GM12892 (cell line): ENCODE measurements at places on chromosomes 11 and 22.

DNA sequence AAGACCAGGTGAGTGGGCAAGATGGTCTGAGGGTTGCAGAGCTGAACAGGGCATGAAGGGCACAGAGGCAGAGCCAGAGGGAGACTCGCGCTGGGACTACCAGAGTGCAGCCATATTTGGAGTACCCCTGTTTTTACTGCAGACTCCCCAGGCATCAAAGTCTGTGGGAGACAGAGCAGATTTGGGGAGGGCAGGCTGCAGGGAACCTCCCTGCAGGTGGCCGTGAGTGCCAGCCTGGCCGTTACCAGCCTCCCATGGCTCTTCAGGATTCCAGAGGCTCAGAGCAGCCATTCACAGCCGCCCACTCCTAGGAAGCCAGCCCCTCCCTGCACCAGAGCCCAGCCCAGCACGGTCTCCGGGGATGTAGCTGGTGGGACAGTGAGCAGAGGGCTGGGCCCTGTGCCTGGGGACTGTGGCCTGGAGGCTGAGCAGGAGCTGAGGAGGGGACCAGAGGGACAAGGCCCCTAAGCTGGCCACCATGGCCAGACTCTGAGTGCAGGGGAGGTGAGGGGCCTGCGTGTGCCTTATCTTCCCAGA lies at the start of gene SEPTIN3:
Gene SEPTIN3, plus strand, starts transcription at position 334 of the 537 bp plus-strand sequence. CDS start 2,050 bp downstream, outside the sequence.
- DNase-seq: no peak

DNA sequence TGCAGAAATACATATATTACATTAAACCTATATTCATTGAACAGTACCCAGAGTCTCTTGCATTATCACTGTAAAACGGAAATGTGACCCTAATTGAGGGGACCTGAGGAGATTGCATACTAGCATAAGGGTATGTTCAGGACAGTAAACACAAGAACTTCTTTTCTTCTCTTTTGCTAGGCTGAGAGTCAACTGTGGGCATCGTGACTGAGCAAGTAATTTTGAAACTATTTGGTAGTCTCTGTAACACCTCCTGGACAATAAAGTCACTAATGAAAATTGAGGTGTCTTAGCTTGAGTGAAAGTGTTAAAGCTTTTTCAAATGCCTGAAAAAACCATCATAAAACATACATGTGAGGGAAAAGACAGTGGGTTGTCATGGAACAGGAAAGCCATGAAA lies 90.9 kb downstream of the PDHX start:
- DNase-seq: no peak

GRCh38 chr11:88114486-88115045 lies 60.7 kb downstream of the RAB38 start:
- DNase-seq: no peak

DNA sequence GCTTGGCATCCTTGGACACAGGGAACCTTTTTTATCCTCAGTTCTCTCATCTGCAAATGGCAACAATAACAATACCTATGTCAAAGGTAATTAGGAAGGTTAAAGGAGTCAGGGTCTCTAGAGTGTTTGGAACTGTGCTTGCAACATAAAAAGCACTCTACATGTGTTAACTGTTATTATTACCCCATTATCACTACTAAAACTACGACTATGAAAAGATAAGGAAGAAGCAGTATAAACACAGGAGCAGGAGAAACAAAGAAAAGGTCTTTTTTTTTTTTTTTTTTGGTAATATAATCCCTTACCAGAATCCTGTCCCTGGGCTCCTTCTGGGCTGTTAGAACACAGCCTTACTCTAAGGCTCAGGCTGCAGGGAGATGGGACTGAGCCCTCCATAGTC lies 348.2 kb downstream of the CADM1 start:
- DNase-seq: no peak

GRCh38 chr11:14552089-14552488 lies 31.9 kb upstream of the PSMA1 start:
- no peak for DNase-seq

GRCh38 chr11:64285885-64286800 lies 495 bp downstream of the GPR137 start:
- no peak for DNase-seq

GRCh38 chr11:131064373-131064991 lies 148.2 kb upstream of the SNX19 start:
- peak; percentile 24 for DNase-seq

DNA sequence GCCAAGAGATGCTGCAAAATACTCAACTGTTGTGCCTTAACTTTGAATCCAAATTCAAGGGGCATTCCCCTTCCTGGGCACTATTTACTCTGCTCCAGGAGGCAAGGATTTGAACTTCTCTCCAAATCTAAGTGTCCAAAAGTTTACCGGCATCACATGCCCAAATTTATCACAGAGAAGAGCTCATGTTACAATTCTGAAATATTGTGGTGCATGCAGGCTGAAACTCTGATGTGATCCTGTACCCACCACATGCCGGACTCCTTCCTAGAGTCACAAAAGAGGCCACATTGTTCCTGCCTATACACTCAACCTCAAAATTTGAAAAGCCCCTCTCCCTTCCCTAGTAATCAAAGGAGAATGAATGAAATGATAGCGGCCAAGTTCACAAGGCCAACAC lies 1.3 kb downstream of the TRAF6 start:
- no peak for DNase-seq

GRCh38 chr22:45136594-45136993 lies 27.1 kb upstream of the NUP50 start:
- DNase-seq: no peak

DNA sequence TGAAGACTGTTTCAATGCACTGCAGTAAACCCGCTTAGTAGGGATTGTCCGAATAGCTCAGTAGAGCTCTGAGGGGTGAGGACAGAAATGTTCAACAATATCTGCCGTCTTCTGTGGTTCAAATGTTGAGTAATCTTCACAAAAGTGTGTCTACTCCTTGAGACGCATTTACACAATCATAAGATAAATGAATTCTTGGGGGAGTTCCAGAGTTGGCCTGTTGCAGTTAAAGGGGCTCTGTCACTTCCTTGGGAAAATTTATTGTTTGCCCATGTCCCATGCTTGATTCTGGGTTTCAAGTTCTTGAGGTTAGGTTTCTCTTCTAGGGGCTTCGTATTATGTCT lies 614 bp downstream of the ANO3 start:
- DNase-seq: no peak

GRCh38 chr11:35624781-35625180 lies 6.5 kb downstream of the FJX1 start:
- DNase-seq: no peak

- no peak for DNase-seq
Observed at GRCh38 chr11:17767301-17767885, 32.8 kb downstream of the KCNC1 start.

- DNase-seq: no peak
Observed at GRCh38 chr22:33000342-33001280, 57.6 kb downstream of the SYN3 start.

- DNase-seq: peak; percentile 63
Observed at GRCh38 chr22:46737105-46737975, 712 bp downstream of the CERK start.

DNA sequence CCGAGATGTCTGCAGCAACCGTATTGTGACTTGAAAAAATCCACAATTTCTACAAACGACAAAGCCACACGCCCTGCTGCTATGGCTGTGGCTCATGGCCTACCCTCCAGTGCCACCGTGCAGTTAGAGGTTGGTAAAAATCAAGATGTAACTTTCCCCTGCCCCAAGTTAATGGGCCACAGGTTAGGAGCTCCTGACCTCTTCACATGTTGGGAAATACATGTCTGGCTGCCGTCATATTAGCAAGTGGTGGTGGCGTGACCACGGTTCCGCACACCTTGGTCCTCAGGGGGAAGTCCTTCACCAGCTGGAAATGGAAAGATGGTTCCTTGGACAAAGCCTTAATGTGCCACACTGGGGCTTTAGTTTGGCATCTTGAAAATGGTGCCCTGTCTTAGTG lies 27.4 kb upstream of the CCND1 start:
- DNase-seq: no peak

DNA sequence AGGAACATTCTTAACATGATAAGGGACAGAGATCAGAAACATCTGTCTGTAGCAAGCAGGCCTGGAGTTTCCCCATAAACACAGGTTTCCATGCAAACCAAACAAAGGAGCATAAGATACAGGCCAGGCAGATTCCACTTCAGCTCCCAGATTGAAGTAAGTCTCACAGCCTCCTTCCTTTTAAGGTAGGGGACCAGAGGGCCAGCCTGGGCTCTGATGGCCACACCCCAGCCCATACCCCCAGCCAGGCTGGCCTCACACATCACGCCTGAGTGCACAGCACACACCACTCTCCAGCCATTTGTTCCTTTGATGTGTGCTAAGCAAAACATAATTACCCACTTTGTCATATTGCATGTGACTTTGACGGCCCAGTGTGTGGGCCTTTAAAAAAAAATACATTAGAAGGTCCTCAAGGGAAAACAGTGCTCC lies 518.7 kb downstream of the NTM start:
- DNase-seq: no peak

DNA sequence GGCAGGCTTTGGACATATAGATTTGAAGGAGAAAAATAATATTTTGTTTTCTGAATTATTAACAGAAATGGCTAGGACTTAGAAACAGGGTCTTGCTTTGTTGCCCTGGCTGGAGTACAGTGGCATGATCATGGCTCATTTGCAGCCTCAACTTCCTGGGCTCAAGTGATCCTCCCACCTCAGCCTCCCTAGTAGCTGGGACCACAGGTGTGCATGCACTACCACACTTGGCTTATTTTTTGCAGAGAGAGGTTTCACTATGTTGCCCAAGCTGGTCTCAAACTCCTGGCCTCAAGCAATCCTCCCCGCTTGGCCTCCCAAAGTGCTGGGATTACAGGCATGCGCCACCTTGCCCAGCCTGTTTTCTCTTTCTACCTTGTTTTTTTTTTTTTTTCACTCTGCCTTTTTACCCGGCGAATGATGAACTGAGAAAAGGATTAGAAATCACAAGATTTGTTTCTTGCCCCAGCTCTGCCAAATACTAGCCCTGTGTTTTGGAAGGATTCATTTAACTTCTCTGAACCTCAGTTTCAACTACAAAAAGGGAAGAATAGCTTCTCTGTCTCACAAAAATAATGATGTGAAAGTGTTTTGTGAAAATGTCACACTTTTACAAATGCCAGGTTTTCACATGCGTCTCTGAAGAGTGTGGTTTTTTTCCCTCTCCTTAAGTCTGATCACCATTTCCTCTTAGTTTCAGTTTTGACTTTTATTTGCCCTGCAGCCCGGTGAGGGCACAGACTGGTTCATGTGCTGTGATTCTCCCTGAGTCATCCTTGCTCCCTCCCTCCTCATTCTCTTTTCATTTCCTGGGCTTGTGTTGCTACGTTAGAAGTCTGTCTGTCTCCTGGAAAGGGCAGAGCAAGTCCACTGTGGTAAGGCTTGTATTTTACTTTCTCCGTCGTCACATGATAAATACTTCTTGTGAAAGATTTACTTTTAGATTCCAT lies 67.7 kb downstream of the BCL2L13 start:
- DNase-seq: peak; percentile 19

- DNase-seq: no peak
Observed at GRCh38 chr11:68867066-68867465, 25.4 kb upstream of the CPT1A start.

DNA sequence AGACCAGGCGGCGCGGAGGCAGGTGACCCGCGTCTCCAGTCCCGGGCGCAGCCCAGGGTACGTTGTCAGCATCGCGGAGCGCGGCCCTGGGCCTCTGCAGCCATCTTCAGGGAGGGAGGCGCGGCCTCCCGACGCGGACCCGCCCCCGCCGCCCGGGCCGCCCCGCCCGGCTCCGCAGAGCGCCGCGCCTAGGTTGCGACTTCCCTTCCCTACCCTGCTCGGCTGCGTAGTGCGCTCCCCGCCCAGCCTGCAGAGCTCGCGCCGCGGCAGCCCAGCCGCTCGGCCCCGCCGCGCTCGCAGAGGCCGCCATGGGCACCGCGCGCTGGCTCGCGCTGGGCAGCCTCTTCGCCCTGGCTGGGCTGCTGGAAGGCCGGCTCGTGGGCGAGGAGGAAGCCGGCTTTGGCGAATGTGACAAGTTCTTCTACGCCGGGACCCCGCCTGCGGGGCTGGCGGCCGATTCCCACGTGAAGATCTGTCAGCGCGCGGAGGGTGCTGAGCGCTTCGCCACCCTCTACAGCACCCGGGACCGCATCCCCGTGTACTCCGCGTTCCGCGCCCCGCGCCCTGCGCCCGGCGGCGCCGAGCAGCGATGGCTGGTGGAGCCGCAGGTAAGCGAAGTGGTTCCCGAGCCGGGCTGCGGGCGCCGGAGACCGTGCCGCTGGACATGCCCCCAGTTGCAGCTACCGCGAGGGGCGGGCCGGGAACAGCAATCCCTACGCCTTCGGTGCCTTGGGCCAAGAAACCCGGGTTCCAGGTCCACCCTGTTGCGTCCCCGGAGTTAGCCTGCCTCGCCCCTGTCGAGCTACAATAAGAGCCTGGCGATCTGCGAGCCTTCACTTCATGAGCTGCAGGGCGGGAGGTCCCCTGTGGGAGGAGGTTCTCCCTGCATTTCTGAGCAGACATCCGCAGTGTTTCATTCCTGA lies at the start of gene ENDOD1:
Gene ENDOD1, plus strand, starts transcription at position 227 of the 923 bp plus-strand sequence. Its CDS starts 82 bp downstream, at position 309.
- DNase-seq: peak; percentile 82

DNA sequence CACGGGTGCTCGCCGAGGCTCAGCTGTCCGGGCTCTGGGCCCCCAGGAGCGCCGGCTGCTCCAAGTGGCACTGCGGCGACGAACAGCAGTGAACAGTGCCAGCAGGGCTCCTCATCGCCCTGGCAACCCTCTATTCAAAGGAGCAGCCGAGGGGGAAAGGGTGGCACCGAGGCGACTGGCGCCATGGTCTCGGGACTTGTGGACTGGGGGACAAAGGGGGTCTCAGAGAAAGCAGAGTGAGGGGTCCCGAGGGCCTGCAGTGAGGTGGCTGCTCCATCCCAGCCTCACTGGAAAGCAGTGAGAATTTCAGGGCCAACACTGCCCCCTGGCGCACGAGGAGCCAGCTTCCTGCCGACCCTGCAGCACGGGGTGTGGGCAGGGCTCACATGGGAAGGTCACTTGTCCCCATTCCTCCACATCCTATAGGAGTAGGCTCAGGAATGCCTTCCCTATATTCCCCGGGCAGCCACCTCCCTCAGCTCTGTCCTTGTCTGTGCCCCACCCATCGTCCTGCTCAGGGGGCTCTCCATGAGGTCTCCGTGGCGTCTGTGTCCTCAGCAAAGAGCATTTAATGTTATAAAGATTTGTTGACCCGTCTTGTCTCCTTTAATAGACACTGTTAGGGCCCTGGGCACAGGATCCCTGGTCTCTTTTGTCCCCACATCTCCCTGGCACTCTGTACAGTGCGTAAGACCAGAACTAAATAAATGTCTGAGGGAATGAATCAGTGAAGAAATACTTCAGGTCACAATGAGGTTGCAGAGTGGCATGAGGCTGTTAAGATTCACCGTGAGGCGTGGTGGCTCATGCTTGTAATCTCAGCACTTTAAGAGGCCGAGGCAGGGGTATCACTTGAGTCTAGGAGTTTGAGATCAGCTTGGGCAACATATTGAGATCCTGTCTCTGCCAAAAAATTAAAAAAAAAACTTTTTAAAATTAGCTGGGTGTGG lies 26.4 kb downstream of the LRFN4 start:
- peak; percentile 63 for DNase-seq
